ENCODE measurements at places on chromosomes 4 and X. TPM values are rescaled to one million over a fixed set of nuclear protein-coding genes. Genes with fewer than 3 reads are reported as not detected.

DNA sequence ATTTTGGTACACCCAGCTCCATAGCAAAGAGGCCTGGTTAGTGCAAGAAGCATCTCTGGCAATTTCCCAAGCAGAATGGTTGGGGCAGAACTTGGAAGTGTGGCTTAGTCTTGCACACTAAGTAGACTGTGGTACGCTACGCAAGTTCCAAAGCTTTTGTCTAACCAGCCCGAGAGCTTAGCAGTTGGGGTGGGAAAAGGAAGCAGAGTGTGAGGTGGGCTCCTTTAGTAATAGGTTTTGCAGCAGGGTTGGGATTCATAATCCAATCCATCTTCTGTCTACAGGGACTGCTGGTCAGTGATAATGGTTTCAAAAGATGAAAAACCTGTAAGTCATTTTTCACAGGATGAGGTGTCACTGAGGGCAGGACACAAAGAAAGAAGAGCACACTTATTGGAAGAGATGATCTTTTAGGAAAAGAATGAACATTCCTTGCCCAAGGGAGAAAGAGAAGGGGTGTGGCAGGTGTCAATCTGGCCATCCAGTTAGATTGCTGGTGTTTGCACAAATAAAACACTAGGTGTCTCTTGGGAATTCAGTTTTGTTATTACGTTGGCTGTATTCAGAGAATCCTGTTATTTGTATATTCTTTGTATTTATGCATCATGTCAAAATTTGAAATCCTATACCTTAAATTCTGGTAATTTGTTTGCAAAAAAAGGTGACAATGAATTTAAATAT lies 244.3 kb downstream of the GPAT3 start:
- no peaks in the 10 kb centered on the region for H3K4me1 ChIP-seq
- no peak overlapping the region for H3K27ac ChIP-seq
- DNase-seq: no peak
- H3K27me3 ChIP-seq: no peaks in the 10 kb centered on the region
- no peak overlapping the region for H3K4me3 ChIP-seq

DNA sequence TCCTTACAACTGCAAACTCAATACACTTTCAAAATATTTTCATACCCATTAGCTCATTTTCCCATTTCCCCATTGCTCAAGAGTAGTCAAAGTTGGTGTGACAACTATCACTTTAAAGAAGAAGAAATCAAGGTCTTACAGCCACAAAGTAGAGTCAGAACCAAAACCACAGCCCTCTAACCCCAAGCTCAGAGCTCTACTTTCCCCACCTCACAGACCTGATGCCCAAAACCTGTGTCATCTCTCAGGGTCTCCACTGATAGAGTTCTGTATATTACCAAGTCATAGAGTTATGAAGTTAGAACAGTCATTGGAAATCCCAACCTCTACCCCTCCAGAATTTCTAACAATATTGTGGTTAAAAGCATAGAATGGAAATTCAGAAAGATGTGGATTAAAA lies 505.8 kb downstream of the RAB28 start:
- H3K27me3 ChIP-seq: peaks cover 2% of the 10 kb centered on the region
- no peak overlapping the region for H3K4me3 ChIP-seq
- no peak for DNase-seq
- no peak overlapping the region for H3K27ac ChIP-seq

GRCh38 chr4:76301775-76302162 lies 4.8 kb upstream of the STBD1 start:
- peaks cover 2% of the 10 kb centered on the region for H3K4me1 ChIP-seq
- H3K27ac ChIP-seq: no peak overlapping the region
- no peaks in the 10 kb centered on the region for H3K27me3 ChIP-seq
- H3K36me3 ChIP-seq: no peaks in the 10 kb centered on the region
- no peak for DNase-seq
- H3K4me3 ChIP-seq: no peak overlapping the region

- no peak overlapping the region for H3K4me3 ChIP-seq
- DNase-seq: no peak
These were observed 75.0 kb downstream of the PTTG2 start for GRCh38 chr4:38034986-38035882.

GRCh38 chrX:111100191-111100590 lies 4.2 kb downstream of the PAK3 start:
- no peak for DNase-seq
- no peaks in the 10 kb centered on the region for H3K4me1 ChIP-seq
- H3K4me3 ChIP-seq: no peak overlapping the region

DNA sequence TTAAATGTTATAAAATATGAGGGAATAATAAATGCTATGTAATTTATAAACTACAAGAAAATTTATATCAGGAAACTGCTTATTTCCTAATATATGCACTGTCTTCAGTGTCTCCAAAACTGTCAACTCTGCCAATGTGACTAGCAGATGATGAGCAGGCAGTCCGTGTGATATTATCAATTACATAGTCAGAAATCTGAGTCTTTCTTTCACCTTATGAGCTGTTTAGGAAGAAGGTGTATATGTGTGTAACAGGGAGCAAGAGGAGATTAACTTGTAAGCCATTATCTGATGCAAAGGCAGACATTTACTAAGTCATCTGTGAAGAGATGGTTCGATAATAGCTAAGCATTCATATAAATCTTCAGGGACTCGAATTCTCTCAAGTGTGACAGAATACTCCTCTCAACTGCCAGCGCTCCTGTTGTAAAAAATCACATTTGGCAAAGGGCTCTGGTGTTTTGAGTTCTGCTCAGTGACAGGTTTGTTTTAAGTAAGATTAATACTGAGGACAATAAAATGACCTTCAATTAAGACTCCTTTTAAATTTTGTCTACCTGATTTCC lies 79.7 kb downstream of the SNCA start:
- H3K36me3 ChIP-seq: no peaks in the 10 kb centered on the region
- no peaks in the 10 kb centered on the region for H3K4me1 ChIP-seq
- no peak overlapping the region for H3K27ac ChIP-seq
- no peak overlapping the region for H3K4me3 ChIP-seq
- DNase-seq: no peak
- H3K27me3 ChIP-seq: no peaks in the 10 kb centered on the region

- DNase-seq: no peak
- no peaks in the 10 kb centered on the region for H3K27me3 ChIP-seq
- no peak overlapping the region for H3K27ac ChIP-seq
- H3K4me3 ChIP-seq: no peak overlapping the region
- peaks cover 3% of the 10 kb centered on the region for H3K4me1 ChIP-seq
These were observed 1151.3 kb upstream of the IGFBP7 start for GRCh38 chr4:58261526-58261925.

NHSL2 gene
- total RNA-seq: 28.8 TPM

NDUFB11 gene
- total RNA-seq: 40.3 TPM

All from aorta (tissue), 5 donors.